Pancreas (tissue), 10 donors: ENCODE measurements at places on chromosomes 3 and 15. TPM values are rescaled to one million over a fixed set of nuclear protein-coding genes. Genes with fewer than 3 reads are reported as not detected.

Gene STRIT1
- polyA plus RNA-seq: not detected

Gene HERC2
- polyA plus RNA-seq: 24.0 TPM

- H3K4me1 ChIP-seq: no peaks in the 10 kb centered on the region
- no peaks in the 10 kb centered on the region for H3K27me3 ChIP-seq
- DNase-seq: no peak
- H3K27ac ChIP-seq: no peak overlapping the region
Observed at GRCh38 chr3:114194750-114195149, 15.9 kb upstream of the DRD3 start.

- no peak overlapping the region for H3K4me3 ChIP-seq
- no peaks in the 10 kb centered on the region for H3K27me3 ChIP-seq
- H3K4me1 ChIP-seq: no peaks in the 10 kb centered on the region
- DNase-seq: no peak
Observed at GRCh38 chr3:190036631-190037030, 84.1 kb downstream of the P3H2 start.

GRCh38 chr3:169454823-169455222 is 208.7 kb downstream of the MECOM start:
- no peak overlapping the region for H3K4me3 ChIP-seq
- DNase-seq: no peak
- peaks cover 9% of the 10 kb centered on the region for H3K4me1 ChIP-seq
- H3K27me3 ChIP-seq: no peaks in the 10 kb centered on the region
- no peak overlapping the region for H3K27ac ChIP-seq
